ENCODE measurements at places on chromosomes 1 and 21.

DNA sequence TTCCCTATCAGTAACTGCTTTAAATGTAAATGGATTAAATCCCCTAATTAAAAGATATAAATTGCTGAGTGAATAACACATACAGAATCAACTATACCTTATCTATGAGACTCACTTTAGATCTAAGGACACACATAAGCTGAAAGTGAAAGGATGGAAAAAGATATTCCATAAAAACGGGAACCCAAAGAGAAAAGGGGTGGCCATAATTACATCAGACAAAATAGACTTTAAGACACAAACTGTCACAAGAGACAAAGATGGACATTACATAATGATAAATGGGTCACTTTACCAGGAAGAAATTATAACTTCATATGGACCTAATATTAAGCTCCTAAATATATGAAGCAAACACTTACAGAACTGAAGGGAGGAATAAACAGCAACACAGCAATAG, 59.2 kb downstream of the SLC25A24 start:
- DNase-seq, result no peak

DNA sequence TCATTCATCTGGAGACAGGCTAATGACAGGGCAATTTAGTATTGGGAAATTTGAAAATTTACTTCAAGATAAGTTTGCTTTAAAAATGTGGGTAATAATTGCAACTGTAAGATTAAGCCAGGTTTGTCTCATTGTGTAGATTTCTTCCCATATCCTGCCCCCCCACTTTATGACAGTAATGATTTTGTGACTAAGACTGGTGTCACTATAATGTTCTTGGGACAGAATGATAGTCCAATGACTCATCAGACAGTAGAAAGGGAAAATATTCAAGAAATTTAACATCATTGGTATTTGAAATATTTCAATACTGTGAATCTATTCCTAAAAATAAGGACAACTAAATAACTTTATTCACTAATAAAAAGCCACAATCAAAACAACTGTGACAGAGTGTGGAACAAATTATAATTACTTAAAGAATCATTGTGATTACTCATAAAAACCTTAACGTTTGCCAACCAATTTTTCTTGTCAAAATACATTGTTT, 36.7 kb downstream of the FH start:
- DNase-seq, result peak; percentile 83

GRCh38 chr1:54575605-54576290, 27.7 kb downstream of the ACOT11 start:
- DNase-seq, result no peak

DNA sequence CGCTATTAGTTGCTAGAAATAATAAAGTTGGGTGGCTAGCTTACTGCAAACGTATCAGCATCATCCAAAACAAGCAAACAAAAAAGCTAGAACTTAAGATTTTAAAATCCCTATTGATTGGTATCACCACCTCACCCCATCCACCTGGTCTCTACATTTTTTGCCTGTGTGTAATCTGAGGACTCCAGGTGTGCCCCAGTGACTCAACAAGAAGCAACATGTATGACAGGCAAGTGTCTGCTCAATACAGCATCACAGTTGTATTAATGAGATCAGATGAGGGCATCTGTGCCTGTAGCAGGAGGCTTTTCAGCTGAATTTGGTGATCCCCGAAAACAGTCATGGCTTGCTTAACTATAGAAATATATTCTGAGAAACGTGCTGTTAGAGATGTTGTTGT, 14.6 kb upstream of the PAPPA2 start:
- no peak for DNase-seq

DNA sequence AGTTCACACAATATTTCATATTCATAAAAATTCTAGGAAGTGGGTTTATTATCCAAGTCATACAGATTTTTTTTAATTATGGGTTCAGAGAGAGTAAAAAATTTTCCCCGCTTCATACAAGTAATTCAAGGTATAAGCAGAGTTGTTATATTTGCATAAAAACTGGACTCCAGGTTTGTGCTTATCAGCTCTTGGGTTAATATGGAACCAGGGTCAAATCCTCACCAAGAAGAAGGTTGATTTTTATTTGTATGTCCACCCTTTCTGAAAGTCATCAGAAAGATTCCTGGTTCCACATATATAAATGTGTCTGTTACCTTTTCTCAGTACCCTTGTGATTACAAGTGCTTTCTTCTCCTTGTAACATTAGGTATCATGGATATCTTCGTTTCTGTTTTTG, 143.8 kb upstream of the PKN2 start:
- no peak for DNase-seq

GRCh38 chr1:53196017-53196484, 573 bp upstream of the CPT2 start:
- DNase-seq, result no peak
